ENCODE measurements at places on chromosomes 4 and X.

GRCh38 chr4:25970226-25970675 is 56.2 kb downstream of the SMIM20 start:
- DNase-seq: peak; percentile 60

DNA sequence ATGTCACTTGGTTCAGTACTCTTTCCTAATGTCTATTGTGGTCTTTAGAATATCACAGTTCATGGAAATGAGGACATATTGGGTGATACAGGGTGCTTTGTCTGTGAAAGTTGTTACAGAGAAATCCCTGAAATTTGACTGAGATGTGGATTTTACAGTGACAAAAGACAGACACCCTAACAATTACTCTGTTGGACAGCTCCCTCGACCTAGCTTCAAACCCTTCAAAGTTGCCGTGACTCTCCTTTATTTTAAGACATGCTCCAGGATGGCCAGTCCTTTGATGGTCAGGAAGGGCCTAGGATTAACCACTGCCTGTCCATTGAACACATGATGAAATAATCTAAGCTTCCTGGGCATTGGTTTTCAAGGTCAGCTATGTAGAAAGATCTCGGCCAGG is 4.0 kb downstream of the DCX start:
- DNase-seq: no peak

GRCh38 chrX:74613370-74614092 is 893 bp downstream of the RLIM start:
- peak; percentile 38 for DNase-seq

GRCh38 chrX:134622056-134622812 is 36.0 kb downstream of the PLAC1 start:
- DNase-seq: no peak

- DNase-seq: no peak
These were observed 609 bp downstream of the NR3C2 start for GRCh38 chr4:148441624-148441985.

DNA sequence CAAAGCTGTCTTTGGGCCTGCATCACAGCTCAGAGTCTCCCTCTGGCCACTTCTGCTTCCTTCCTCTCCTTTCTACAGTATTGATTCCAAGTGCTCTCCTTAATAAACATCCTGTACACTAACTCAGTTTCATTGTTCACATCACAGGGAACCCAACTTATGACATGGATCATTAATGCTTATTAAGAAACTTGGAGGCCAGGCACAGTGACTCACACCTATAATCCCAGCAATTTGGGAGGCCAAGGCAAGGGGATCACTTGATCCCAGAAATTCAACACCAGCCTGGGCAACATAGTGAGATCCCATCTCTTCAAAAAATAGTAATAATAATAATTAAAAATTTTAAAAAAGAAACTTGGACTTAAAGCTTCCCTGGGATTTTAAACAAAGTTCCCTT is 89.2 kb upstream of the EFHC2 start:
- no peak for DNase-seq

GRCh38 chr4:14333616-14334015 is 668.7 kb upstream of the CPEB2 start:
- no peak for DNase-seq

GRCh38 chrX:1419545-1420355 is 27.8 kb upstream of the SLC25A6 start:
- no peak for DNase-seq

GRCh38 chrX:53261355-53261972 is 19.9 kb downstream of the IQSEC2 start:
- DNase-seq: no peak

DNA sequence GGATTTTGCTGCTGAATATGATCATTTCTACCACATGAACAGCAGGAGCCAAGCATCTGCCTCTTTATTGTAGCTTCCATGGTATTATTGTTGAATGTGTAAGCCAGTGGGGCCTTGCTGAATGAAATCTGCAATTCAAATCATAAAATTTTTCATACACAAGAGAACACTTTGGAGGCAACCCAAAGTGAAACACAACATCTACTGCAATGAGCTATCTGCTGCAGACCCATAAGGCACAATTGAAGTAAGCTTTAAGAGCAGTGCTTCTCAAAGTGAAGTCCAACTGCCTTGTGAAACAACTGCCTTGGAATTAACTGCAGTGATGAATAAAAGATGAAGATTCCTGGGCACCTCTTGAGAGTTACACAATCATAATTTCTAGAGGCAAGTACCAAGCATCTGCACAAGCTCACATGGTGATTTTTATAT is 626.3 kb upstream of the INTU start:
- no peak for DNase-seq
